ENCODE measurements at places on chromosomes 13 and 19.

DNA sequence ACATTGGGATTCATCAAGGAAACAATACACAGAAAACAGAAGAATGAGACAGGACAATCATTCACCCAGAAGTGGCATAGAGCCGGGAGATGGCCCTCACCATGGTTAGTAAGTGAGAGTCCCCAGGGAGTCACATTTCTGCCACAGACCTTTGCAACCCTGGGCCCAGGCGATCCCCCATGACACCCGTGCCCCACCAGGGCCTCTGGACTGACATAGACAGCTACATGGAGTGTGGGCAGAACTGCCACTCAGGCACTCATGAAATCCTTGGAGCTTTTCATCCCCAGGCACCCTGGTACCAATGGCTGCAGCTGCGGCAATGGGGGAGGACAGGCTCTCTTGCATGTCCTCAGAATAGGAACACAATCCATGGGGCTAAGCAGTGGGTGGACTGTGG lies 174.5 kb upstream of the TRPC4 start:
- DNase-seq = no peak

DNA sequence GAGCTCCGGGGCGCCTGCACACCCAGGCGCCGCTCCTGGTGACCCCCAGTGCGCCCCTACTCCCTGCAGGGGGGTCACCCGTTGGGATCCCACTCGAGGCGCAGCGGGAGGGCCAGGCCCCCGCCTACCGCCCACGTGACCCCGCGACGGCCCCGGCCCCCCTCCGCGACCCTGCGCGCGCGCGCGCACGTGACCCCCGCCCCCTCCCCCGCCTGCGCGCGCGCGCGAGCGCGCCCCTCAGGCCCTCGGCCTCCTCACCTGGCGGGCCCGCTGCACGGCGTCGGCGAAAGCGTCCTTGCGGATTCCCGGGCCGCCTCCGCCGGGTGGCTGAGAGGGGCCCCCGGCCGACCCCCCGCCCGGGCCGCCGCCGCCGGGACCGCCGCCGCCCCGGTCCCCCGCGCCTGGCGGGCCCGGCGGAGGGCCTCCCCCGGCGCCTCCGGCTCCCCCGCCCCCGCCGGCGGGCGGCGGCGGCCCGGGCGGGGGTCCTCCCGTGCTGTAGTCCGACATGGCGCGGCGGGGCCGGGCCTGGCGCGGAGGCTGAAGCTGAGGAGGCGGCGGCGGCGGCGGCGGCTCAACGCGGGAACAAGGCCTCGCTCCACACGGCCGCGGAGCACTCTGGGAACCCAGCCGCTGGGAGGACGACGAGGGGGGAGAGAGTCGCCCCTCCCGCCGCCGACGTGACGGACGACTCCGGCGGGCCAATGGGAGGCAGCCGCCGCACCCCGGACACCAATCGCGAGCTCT lies at the start of gene KHSRP:
Gene KHSRP, minus strand, starts transcription at position 617 of the 744 bp plus-strand sequence. Its CDS starts 110 bp downstream, at position 507.
- no peak for DNase-seq

DNA sequence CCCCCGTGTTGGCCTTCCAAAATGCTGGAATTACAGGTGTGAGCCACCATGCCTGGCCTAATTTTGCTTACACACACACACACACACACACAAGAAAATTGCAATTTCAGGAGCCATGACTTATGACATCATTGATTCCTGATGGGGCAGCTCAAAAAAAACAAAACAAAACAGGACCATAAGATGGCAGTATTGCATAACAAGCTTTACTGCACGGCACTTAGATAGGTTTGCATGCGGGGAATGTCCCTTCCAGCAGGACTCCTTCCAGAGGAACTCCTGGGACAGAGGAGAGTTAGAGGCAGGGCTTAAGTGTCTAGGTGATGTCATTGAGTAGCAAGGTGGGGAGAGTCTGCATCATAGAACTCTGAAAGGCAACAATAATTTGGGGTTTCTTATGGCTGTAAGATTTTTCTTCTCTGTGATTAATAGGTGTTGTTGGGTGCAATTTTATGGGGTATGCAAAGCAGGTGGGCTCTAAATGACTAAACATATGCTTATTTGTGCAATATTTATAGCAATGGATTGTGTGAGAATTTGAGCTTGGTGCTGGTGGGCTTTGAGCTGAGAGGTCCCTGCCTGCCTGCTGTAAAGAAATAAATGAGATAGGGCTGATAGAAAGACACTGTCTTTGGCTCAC lies 9.0 kb upstream of the ACSBG2 start:
- DNase-seq = no peak

- DNase-seq = no peak
Observed at GRCh38 chr19:41415154-41415571, 12.0 kb downstream of the B3GNT8 start.

DNA sequence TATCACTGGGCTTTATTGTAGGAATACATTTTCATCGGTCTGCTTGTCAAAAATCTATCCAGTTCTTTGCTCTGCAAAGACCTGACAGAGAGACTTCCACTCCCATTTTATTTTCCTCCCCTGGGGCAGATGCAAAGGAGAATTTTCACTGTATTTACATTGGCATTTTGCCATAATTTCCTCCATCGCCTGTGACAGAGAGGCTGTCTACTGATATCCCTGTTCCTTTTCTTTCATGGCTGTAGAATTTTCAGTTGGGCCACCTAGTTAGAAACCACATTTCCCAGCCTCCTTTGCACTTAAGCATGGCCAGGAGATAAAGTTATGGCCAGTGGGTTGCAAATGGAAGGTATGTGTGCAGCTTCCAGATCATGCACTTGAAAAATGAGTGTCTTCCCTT lies 89.3 kb downstream of the NUFIP1 start:
- DNase-seq = no peak

DNA sequence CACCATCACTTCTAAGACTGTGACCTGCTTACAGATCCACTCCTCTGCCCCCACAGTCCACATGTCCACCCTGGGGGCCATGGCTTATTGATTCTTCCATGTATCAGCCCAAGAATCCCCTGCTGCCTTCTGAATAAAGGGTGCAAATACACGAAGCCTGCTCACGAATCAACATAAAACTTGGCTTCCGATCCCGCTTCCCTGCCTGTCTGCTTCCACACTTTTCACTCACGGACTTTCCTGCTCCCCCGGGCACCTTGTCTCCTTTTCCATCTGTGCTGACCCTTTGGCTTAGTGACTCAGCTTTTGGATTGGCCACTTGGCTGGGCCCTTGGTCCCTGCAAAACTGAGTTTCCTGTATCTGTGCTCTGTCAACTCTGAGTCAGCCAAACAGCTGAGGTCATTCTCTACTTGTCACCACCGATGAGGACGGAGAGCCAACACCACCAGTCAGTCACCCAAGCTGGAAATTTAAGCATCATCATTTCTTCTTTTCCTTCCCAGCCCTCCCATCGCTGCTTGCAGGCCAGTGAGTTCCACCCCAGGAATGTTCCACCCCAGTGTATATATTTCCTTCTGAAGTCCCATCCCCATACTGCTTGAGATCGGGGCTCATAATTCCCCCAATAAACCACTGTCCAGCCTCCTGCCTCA lies 11.4 kb upstream of the USP12 start:
- no peak for DNase-seq

DNA sequence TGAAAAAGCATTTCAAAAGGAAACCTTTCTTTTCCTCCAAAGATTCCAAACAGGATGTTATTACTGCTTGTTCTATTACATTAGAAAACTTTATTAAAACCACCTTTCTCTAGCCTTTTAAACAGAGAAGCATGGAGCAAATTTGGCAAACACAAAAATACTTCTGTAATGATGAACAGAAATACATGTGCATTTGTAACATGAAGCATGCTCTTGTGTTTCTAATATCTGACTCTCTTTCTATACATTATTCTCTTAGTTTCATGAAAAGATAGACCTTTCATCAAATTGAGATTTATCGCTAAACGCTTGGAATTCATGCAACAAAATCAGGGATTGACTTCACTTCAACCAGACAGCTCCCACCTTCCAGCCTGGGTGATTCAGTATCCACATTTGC lies 152.8 kb upstream of the IRS2 start:
- no peak for DNase-seq

Data from AG09319 (cell line).